ENCODE measurements at places on chromosomes 16 and 17.

DNA sequence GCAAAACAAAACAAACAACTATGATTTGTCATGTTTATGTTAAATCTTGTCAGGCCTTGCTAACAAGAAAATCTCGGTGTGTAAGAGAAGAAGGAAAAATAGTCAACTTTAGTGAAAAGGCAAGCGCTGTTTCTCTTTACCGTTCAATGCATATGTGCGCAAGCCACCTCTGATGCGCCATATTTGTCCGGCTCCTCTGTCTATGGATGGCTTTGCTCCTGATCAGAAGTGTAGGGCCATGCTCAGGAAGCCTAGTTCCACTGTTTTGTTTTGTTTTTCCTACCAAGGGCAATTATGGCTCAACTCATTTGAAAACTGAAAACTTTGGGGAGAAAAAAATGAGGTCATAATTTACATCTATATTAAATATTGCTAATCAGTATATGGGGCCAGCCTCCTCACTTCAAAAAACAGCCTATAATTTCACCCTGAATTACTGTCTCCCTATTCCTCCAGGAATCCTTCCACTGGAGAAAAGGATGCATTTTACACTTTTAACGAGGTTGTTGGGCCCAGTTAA is 4.5 kb downstream of the MAF start:
- no peak for DNase-seq

- no peak for DNase-seq
These were observed 80.0 kb downstream of the ATF7IP2 start for GRCh38 chr16:10465821-10466220.

GRCh38 chr16:808085-808386 is 7.5 kb upstream of the GNG13 start:
- no peak for DNase-seq

- peak; percentile 62 for DNase-seq
These were observed 2.5 kb upstream of the ZNF423 start for GRCh38 chr16:49858200-49859124.

DNA sequence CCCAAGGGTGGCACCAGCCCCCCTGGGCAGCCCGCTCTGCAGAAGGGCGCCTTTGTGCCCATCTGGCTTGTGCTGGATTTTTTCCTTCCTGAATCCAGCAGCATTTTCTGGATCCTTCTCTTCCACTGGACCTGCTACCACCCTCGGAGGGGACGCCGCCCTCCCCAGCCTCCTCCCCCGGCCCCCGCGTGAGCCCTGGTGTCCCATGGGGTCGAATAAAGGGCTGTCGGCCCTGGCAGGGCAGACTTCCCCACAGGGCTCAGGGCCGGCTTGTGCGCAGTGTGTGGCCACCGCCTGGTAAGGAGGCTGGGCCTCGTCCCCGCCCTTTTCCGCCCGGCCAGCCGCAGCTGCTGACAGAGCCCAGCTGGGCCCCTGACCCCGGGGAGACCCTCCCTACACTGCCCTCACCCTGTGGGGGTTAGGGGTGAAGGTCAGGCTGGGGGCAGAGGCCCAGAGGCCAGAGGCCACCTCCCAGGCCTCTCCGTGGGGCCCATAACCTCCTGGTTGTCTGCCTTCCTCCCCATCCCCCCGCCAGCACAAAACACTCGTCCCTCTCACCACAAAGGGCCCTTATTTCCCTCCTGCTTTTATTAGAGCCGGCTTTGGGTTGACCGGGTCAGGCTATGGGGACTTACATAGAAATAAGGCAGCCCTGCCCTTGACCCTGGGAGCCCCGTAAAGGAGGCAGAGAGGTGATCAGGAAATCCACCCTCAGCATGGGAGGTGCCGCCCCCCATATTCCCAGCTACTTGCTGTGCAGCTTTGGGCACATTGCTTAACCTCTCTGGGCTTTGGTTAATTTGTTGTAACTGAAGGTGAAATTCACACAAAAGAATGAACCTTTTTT is 179.3 kb upstream of the CIBAR2 start:
- no peak for DNase-seq

DNA sequence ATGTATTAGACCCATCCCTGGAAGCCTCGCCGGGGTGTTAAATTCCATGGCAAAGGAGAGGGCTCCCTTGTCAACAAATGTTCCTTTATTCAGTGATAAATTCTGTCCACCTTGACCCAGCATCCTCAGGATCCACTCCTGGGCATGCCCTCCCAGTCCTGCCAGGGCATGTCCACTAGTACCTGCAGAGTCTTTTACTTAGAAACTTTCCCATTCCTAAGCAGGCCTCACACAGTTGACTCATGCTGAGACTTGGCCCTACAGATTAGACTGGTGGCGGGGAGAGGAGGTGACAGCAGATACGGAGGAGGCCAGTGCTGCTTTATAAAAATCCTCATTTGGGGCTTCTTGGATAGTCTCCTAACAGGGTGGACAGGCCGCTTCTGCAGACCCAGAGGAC is 88.8 kb downstream of the CYLD start:
- no peak for DNase-seq

DNA sequence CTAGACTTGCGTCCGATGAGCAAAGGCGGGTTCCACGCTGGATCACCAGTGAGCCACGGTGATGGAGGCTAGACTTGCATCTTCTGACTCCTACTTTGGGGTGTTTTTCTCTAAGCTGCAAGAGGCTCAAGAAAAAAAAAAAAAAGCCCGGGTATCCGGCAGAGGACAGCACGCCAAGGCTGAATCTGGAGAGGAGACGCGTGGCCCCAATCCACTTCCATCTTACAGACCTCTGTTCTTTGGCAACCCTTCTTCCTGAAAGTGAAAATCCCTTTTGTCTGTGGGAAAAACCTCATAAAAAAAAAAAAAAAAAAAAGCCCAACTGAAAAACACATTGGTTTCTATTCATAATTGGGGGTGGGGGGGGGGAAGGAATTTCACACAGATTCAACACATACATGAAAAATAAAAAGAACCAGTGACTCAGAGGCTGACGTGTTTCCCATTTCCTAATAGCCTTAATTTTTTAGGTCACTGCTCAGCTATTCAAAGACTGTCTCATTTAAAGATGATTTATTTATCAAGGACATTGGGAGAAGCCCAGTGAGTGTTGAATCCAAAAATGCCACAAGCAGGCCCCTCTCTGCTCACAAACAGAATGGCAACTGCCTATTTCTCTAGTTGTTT is 258.3 kb downstream of the FOXL1 start:
- DNase-seq, result no peak

- no peak for DNase-seq
These were observed 546.4 kb upstream of the EEF2KMT start for GRCh38 chr16:5643855-5644531.

- no peak for DNase-seq
These were observed 26.9 kb upstream of the TENT4B start for GRCh38 chr16:50126183-50126582.

DNA sequence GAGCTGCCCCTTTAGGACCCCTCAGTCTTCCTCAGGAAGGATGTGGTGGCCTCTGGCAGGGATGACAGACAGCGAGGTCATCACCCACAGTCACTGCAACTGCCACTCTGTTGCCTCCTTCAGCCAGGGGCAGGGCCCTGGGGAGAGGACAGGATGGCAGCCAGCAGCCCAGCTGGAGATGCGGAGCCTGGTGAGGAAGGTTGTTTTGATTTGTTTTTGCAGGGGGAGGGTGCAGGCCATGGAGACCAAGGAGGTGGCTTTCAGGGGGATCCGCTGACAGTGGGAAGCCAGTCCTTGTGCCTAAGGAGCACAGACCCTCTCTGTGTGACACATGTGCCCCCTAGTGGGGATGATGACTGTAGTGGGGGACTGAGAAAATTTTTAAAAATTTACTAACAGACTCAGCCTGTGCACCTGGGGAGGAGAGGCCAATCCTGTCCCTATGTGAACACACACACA is 7.4 kb downstream of the PRCD start:
- peak; percentile 49 for DNase-seq

DNA sequence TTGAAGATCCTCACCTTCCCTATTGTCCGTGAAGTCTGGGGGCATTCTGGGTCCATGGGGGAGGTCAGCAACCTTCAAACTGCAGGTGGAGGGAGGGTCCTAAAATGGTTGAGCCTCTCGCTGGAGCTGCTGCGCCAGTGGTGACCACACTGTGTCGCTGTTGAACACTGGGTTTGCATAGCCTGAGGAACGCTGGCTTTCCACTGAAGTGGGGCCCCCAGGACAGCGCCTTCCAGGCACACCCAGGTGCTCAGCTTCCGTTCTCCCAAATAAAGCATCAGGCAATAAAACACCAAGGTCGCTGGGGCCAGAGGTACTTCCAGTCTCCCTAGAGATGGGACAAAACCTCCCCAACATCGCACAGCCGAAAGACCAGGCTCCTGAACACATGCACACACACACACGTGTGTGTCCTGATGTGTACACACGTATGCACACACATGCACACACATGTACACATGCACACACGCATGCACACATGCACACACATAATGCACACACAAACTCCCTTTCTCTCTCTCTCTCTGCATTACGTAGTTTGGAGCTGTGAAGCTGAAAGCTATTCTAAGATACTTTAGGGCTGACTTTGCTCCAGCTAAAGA is 120.6 kb downstream of the IRF8 start:
- DNase-seq, result no peak

GRCh38 chr16:28548306-28548802 is 5.4 kb upstream of the SGF29 start:
- DNase-seq, result no peak

DNA sequence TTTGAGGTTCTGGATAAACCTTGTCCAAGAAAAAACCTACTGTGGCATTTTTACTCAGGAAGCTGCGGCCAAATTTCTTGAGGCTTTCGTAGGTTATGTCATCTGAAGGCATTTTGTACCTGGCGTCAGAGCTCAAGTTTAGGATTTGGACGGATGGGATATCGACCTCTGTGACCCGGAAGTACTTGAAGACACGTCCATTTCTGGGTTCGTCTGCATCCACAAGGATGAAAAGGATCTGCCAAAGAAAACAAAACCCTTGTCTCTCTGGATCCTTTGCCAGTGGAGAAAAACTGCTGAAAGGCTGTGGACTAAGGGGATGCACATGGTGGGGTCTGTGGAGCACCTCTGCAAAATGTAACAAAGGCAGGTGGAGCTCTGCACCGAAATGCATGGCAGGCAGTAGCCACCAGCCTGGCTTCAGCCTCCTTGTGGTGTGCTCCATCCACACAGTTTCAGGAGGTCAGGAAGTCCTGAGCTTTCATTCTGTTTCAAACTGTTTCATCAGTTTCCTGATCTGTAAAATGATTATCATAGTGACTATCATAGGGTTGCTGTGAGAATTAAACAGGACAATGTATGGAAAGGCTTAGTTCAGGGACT is 17.0 kb upstream of the UMOD start:
- DNase-seq, result no peak

- peak; percentile 36 for DNase-seq
These were observed 85.1 kb downstream of the PRKCB start for GRCh38 chr16:23920899-23921298.

DNA sequence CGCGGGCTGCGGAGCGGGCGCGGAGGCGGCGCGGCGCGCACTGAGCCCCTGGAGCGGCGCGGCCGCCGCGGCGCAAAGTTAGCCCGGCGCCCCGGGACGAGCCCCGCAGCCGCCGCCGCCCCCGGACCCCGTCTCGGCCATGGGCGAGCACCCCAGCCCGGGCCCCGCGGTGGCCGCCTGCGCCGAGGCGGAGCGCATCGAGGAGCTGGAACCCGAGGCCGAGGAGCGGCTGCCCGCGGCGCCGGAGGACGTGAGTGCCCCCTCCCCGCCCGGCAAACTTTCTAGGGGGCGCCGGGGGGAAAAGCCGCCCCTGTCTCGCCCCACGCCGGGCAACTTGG is 388 bp downstream of the RHBDL3 start:
- no peak for DNase-seq

GRCh38 chr17:4229627-4230541 is 33.9 kb downstream of the ANKFY1 start:
- no peak for DNase-seq

DNA sequence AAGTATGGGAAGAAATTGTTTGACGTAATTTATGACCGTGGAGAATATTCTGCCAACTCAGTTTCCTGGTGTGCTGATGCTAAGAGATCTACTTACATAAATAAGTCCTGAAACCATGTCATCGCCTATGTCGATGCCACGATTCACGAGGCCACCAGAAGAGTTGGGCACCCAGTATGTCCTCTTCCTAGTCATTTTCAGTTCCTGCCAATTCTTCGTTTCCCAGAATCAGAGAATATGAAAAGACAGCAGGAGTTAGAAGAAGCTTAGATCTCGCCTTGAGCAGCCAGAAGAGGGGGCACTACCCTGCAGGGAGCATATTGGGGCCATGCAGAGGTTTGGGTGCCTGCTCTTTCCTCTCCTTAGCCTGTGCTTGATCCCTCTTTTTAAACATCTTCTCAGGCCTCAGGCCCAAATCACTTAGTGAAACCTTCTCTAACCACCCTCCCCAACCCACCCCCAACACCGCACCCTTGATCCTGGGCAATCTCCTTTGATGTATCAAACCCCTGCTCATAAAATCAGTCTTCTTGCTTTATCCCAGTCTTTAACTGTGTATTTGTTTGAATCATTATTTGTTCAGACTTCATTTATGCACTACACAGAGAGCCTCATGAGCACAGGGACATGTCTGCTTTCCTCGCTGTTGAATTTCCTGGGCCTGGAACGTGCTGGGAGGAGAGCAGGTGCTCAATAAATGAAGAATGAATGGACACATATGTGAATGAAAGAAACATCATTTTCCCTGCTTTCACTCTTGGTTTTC is 12.2 kb upstream of the LONP2 start:
- peak; percentile 23 for DNase-seq

- peak; percentile 54 for DNase-seq
These were observed 521 bp downstream of the ATMIN start for GRCh38 chr16:81035975-81036750.

GRCh38 chr17:38442548-38442947 is 14.3 kb downstream of the ARHGAP23 start:
- DNase-seq, result no peak

DNA sequence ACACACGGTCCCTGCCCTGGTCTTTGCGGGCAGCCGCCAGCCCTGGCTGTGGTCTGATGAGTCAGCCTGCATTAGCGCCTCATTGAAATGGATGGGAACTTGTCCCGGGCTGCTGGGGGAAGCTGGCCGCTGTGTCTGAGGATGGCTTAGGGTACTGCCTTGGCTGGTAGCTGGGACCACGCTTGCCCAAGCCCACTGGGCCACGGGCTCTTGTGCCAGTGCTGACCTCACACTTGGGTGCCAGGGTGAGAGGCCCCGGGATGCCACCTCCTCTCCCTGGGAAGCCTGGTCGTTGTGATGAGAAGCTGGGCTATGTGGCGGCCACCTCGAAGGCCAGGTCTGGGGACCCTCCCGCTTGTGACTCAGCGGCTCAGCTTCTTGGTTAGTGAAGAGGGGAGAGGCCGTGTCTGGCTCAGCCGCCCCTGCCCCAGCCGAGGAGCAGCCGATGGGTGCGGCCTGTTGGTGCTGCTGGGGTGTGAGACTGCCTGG is 10.7 kb downstream of the CACNA1H start:
- no peak for DNase-seq

GRCh38 chr17:58189436-58190146 is 2.9 kb upstream of the EPX start:
- no peak for DNase-seq

DNA sequence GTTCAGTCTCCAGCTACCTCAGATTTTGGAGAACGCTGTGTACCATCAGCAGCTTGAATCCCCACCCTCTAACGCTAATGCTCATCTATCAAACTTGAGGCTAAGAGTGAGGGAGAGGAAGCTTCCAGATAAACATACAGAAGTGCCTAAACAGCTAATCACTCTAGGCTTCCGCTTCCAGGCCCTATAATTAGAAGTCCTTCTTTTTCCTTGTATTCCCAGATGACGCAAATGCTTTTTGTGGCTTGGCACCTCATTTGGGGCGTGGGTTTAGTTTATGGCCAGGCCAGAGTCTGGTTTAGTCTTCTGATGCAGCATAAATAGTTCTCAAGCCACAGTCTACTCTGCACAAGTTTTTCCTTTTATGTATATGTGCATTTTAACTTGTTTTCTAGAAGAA is 263.4 kb downstream of the BCAS3 start:
- DNase-seq, result no peak

GRCh38 chr17:38824899-38825761 is at the start of gene CWC25:
CWC25 (minus strand) TSS chr17:38825321; CDS start chr17:38825183, 138 bp downstream.
- peak; percentile 91 for DNase-seq

Data from activated naive CD4-positive, alpha-beta T cell treated with anti-CD3 and anti-CD28 coated beads, Interleukin-2, amount 50 U/mL, for 16 hours (primary cell).